Bladder microvascular endothelial cell (primary cell): ENCODE measurements at places on chromosomes 7 and 10. TPM values are rescaled to one million over a fixed set of nuclear protein-coding genes. Genes with fewer than 3 reads are reported as not detected.

Gene PRF1
- not detected in 2 replicates for total RNA-seq

Gene NKX6-2
- not detected in 2 replicates for total RNA-seq

Gene WDR37
- total RNA-seq = 12.3 and 22.4 TPM in 2 replicates

Gene AKR1C4
- not detected in 2 replicates for total RNA-seq

Gene CNTNAP2
- 0.97 and 1.3 TPM in 2 replicates for total RNA-seq

Gene FAM13C
- total RNA-seq = 3.1 and 10.2 TPM in 2 replicates

Gene SCIN
- total RNA-seq = 0.13 and 0.49 TPM in 2 replicates

Gene TMEM184A
- total RNA-seq = 0.13 TPM in 1 of 2 replicates, not detected in the other

Gene PHYHIPL
- total RNA-seq = not detected in 2 replicates

Gene INA
- under 0.01 and 0.06 TPM in 2 replicates for total RNA-seq

Gene NPFFR1
- not detected in 2 replicates for total RNA-seq

Gene COBL
- total RNA-seq = 0.06 and 0.32 TPM in 2 replicates

Gene SPDYE5
- not detected in 2 replicates for total RNA-seq

Gene LIPN
- total RNA-seq = not detected in 2 replicates

Gene CDHR1
- total RNA-seq = under 0.01 and 0.13 TPM in 2 replicates

Gene CXCL12
- 2.9 and 17.4 TPM in 2 replicates for total RNA-seq

Gene LRRTM3
- total RNA-seq = not detected in 2 replicates

Gene SND1
- total RNA-seq = 129 and 160 TPM in 2 replicates

Gene CCL24
- total RNA-seq = not detected in 2 replicates

Gene DEPP1
- 119 and 392 TPM in 2 replicates for total RNA-seq

Gene EN2
- total RNA-seq = not detected in 2 replicates

Gene FBXW4
- 24.1 and 33.2 TPM in 2 replicates for total RNA-seq

Gene ZNF503
- total RNA-seq = 0.32 and 0.57 TPM in 2 replicates

Gene CYP3A4
- not detected in 2 replicates for total RNA-seq

Gene CPXM2
- 0.38 and 4.9 TPM in 2 replicates for total RNA-seq

Gene EVX1
- total RNA-seq = not detected in 2 replicates

Gene MOGAT3
- not detected in 2 replicates for total RNA-seq

Gene DDC
- not detected in 2 replicates for total RNA-seq

Gene PLA2G12B
- total RNA-seq = 0.13 and 0.16 TPM in 2 replicates

Gene ZNF277
- total RNA-seq = 34.2 and 35.2 TPM in 2 replicates

Gene FOXP2
- 0.32 and 8.6 TPM in 2 replicates for total RNA-seq

Gene OPN4
- total RNA-seq = not detected in 2 replicates

Gene C7orf33
- not detected in 2 replicates for total RNA-seq

Gene SGCE
- total RNA-seq = 30.3 and 87.5 TPM in 2 replicates

Gene SPDYE6
- 0.06 TPM in 1 of 2 replicates, not detected in the other for total RNA-seq

Gene IGF2BP3
- total RNA-seq = 13.1 and 15.0 TPM in 2 replicates

Gene H2AZ2
- total RNA-seq = 210 and 226 TPM in 2 replicates

Gene SLC18A3
- not detected in 2 replicates for total RNA-seq
